ENCODE measurements at places on chromosomes 5 and 9.

DNA sequence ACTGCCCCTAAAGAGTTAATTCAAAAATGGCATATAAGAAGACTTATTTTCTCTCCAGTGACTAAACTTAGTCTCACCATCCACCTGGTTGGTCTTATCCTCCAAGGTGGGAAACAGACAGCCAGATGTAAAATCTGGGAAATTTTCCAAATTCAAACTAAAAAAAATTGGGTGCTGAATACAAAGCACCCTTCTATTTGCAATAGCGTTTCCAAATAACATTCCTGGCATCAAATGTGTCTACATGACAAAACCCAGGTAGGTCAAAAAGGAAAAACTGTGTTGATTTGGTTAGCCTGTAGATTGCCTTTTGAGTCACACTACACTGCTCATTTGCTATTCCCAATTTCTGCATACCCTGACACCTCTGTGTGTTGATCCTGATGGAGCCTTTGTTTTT lies 252.2 kb downstream of the NR2F1-AS1 start:
- DNase-seq = no peak

DNA sequence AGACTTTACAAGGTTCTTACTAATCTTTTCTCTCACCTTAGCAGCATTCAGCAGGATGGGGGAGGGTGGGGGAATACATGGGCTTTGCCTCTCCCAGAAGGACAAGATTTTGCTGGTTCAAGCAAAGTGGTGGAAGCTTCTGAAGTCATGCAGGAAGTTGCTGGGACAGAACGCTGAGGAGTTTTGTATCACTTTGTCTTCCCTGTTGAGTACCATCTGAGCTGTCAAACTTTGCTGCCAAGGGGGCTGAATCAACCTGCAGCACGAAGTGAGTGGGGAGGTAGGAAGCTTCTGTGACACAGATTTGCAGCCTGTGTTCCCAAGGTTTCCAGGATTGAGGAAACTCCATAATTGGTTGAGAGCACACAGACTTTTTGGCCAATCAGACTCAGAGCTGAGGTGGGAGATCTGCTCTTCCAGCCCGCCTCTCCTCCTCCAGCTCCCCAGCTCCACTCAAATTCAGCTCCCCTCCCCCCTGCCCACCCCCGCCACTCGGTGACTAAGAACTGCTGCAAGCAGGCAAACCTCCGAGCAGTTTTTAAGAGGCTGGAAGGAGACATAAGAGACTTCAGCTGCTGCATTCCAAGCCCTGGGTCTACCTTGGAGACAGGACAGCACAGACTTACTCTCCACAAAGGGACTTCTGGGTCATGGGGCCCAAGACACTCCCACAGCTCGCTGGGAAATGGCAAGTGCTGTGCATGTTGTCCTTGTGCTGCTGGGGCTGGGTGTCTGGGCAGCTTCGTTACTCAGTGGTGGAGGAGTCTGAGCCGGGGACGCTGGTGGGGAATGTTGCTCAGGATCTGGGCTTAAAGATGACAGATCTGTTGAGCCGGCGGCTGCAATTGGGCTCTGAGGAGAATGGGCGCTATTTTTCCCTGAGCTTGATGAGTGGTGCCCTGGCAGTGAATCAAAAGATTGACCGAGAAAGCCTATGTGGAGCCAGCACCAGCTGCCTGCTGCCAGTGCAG lies at the start of gene PCDHGC5:
TSS of gene PCDHGC5 (plus strand) at position 491 of the 971 bp plus-strand sequence. CDS start at position 651, 160 bp downstream.
- DNase-seq = no peak

DNA sequence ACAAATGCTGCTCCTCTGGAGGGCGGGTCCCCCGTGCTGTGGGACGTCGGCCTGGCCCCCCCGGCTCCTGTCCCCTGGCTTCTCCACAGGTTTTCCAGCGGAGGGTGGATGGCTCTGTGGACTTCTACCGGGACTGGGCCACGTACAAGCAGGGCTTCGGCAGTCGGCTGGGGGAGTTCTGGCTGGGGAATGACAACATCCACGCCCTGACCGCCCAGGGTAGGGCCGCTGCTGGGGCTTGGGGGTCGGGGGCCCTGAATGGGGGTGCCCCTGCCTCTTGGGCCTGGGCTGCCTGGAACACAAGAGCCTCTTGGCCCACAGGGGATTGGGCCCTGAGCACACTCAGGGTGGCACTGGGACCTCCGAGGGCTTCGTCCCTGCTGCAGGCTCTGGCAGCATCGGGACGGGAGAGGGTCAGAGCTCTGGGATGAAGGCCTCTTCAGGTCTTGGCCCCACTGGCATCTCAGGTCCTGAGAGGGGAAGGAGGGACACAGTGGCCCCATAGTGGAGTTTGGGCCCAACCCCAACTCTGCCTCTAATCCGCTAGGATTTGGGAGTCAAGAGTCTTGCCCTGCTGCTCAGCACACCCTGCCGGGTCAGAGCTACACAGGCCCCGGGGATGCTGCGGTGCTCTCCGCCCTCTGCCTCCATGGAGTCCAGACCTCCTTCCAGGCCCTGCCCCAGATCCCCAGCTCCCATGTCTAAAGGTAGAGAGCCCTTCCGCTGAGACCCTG lies 5.2 kb downstream of the FCN2 start:
- DNase-seq = no peak

DNA sequence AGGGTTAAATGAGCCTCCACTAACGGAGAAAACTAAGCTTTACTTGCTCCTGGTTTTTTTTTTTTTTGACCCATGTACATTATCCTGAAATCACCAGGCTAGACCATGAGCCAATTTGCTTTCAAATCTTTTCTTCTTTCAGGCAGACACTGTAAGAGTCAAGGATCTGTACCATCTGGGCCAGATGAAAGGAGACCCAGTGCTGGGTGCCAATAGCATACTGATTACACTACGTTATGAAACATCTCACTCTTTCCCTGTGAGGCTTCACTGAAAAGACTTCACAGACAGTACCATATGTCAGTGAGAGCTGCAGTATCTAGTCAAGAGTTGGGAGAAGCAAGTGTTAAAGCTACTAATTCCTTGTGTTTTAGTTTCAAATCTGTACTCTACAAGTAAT lies 161.2 kb upstream of the PTPRD start:
- no peak for DNase-seq

All from natural killer cell (primary cell).